Stimulated activated CD4-positive, alpha-beta T cell treated with anti-CD3 and anti-CD28 coated beads, Interleukin-4, amount 100 ng/mL, for 48 hours (primary cell): ENCODE measurements at places on chromosomes 5 and 9.

GRCh38 chr9:70000469-70000868, 43.2 kb upstream of the MAMDC2 start:
- no peak for DNase-seq

DNA sequence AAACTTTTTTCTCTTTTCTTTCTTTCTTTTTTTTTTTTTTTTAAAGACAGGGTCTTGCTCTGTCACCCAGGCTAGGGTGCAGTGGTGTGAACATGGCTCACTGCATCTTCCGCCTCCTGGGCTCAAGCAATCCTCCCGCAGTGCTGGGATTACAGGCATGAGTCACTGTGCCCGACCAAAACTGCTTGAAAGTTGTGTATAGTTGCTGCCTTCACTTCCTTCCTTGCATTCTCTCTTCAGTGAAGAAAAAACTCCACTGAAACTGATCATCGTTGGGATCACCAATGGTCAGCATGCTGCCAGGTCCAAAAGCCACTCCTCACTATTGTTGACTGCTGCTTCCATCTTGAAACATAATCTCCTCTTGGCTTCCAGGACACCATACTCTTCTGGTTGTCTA, 66.6 kb upstream of the CTNNA1 start:
- no peak for DNase-seq

DNA sequence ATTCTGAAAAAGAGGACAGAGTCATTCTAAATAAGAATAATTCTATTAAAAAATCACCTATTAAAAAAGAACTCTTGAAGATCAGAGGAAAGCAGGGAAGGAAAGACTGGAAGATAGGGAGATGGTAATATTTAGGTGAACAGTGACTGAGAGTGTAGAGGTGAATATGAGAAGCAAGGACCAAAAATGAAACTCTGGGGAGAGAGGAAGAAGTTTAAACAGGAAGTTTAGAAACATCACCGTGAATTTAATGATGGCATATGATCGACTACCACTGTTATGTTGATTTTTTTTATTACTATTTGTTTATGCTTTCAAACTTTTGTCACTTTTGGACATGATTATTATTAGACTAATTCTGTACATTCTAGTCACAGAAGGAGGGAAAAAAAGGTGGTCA, 1.7 kb upstream of the SPINK6 start:
- no peak for DNase-seq

DNA sequence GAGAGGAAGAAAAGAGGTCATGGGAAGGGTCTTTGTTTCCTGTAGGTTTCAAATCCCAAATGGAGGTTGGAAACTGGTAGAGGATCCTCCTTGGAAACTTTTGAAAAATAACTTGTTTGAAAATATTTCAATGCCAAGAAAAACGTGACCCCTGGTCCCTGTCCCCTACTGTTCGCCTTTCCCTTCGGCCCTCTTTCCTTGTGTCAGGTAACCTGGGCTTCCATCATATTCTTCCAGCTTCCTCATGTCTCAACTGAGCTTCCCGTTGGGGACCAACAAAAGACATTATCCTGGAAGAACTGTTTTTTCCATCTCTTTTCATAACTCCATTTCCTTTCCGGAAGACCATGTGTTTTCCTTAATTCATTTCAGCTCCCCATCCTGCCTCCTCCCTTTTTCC, 266.8 kb upstream of the ANKRD55 start:
- DNase-seq = no peak

DNA sequence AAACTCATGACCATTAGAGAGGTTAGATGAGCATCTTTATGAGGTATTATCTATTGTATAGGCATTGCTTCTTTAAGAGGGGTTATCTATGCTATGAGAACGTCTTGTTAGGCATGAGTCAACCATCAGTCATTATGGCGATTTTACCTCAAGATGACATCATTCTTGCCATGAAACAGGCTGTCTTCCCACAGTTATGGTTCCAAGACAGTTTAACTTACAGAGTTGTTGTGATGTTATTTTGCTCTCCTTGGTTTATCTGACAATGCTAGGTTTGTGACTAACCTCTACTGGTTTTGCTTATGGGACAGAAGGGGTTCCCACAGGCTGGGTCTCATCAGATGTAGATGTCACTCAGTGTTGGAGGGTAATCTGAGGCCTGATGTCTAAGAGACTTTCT, 1864.7 kb upstream of the ACO1 start:
- DNase-seq = no peak

DNA sequence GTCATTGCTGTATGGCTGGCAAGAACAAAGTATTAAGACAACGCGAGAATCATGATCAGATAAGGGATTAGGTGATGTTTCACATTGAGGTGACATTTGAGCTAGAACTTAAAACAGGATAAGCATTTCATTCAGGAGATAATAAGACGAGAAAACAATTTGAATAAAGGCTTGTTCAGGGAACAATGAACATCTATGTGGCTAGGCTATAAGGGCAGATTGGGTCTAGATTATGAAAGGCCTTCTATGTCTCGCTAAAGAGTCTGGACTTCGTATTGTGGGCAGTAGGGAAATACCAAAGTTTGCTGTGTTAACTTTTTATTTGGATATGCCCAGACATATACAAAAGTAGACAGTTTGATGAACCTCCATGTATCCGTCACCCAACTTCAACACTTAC, 6.9 kb downstream of the MRPL22 start:
- no peak for DNase-seq

GRCh38 chr9:130172858-130173665, 858 bp downstream of the NCS1 start:
- peak; percentile 23 for DNase-seq

GRCh38 chr9:98385751-98386150, 130.3 kb upstream of the TBC1D2 start:
- no peak for DNase-seq

GRCh38 chr5:111927191-111927590, 170.2 kb upstream of the NREP start:
- DNase-seq = no peak

GRCh38 chr9:81844131-81844567, 84.1 kb upstream of the SPATA31D4 start:
- no peak for DNase-seq

- DNase-seq = no peak
Observed at GRCh38 chr9:136187683-136188586, 17.0 kb downstream of the LHX3 start.

DNA sequence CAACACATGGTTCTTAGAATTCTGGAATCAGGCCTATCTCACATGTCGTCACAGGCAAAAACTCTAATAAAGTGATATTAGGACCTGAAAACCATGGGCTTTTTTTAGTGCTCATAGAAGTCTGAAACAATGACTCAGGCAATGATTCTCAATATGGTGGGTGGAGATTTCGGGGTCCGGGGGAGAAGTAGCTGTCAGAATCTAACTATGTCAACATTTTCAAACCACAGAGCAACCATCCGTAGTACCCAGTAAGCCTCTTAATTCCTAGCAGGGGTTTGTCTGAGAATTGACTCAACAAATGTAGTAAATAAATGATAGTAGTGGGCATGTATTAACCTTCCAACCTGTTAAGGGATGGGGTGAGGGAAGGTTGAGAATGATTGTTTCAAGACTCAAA, 2.6 kb downstream of the AMACR start:
- no peak for DNase-seq

DNA sequence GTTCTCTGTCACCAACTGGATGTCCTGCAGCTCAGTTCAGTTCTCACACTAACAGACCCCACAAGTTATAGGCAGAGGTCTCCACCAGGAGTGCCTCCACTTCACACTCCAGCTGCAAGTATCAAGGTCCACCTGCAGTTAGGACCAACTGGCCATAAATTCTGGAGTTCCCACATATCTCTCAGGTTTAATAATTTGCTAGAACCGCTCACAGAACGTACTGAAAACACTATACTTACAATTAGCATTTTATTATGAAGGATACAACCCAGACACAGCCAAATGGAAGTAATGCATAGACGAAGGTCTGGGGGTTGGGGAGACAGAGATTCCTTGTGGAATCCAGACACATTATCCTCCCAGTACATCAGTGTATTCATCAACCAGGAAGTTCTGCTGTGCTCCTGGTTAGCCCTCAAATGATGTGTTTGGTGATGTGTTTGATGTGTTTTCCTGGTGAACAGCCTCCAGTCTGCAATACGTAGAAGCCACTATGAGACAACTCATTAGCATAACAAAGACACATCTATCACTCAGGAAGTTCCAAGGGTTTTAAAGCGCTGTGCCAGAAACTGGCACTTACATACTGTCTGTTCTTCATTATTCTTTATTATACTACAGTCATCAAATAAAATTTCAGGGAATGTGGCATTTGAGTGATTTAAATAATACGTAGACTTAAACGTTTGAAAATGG, 25.4 kb downstream of the OGN start:
- no peak for DNase-seq

- no peak for DNase-seq
Observed at GRCh38 chr5:141570655-141571054, 48.1 kb downstream of the DIAPH1 start.

- no peak for DNase-seq
Observed at GRCh38 chr5:40121236-40121635, 558.5 kb upstream of the PTGER4 start.

DNA sequence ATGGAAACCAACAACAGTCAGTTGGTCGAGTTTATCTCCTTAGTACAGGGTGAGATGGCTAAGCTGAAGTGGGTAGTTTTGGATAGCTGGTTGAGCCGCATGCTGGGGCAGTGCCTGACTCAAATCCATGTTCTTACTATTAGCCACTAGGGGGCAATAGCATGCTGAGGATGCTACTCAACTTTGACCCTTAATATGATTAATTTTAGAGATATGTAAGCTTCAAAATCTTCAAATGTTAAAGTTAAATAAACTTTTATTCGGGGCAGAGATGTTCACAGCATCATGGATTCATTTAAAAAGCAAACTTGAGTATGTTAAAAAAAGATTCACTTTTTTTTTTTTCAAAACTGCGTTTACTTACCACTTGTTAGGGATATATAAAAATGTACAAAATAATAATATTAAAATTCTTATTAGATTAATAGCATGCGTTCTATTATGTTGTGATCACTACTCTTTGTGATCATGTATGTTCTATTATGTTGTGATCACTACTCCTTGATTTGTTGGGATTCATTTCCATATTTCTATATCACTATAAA, 57.0 kb downstream of the C9orf153 start:
- no peak for DNase-seq

DNA sequence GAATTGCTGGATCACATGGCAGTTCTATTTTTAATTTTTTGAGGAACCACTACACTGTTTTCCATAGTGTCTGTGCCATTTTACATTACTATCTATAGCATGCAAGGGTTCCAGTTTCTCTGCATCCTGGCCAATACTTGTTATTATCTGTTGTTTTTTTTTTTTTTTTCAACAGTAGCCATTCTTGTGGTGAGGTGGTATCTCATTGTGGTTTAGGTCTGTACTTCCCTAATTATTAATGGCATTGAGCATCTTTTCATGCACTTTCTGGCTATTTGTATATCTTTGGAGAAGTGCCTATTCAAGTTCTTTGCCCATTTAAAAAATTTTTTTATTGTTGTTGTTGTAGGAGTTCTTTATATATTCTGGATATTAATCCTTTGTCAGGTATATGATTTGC, 97.7 kb downstream of the GDNF start:
- no peak for DNase-seq

GRCh38 chr5:1543398-1544293, 19.9 kb upstream of the LPCAT1 start:
- no peak for DNase-seq

- DNase-seq = no peak
Observed at GRCh38 chr9:104794070-104794469, 30.1 kb downstream of the NIPSNAP3B start.

DNA sequence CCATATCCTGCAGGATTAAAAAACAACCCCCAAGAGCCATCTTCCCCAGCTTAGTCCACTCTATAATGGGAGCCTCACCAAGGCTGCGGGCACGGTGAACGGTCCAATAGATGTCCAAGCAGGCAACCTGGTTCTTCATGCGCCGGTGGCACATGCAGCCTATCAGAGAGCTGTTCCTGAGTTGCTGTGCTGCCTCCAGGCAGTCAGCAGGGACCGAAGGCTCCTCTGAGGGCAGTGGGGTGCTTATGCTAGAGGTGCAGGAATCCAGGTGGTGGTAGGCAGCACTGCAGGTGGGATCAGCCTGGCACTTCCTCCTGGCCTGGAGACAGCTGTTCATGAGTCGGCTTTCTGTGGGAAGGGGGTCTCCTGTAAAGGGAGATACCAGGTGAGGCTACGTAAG, 10.2 kb downstream of the GFRA3 start:
- no peak for DNase-seq

DNA sequence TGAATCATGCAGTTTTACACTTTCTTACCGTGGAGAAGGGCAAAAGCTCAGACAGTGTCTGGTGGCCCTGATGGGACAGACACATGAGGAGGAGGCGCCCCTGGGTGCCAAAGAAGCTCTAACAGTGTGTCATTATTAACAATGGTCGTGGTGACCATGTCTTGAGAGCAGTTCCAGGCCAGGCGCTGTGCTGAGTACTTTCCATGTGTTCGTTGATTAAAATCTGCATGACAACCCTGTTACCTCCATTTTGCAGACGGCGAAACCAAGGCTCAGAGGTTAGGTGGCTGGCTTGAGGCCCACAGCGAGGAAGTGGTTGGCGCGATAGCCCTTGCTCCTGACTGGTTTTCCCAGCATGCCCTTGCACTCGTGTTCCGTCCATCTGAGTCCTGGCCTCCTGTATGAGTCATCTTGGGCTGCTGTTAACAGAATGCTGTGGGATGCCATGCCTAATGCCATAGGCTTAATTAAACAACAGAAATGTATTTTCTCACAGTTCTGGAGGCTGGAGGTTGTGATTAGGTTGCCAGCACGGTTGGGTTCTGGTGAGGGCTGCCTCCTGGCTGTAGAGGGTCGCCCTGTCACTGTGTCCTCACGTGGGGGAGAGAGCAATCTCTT, 92.0 kb downstream of the AMBP start:
- DNase-seq = no peak

DNA sequence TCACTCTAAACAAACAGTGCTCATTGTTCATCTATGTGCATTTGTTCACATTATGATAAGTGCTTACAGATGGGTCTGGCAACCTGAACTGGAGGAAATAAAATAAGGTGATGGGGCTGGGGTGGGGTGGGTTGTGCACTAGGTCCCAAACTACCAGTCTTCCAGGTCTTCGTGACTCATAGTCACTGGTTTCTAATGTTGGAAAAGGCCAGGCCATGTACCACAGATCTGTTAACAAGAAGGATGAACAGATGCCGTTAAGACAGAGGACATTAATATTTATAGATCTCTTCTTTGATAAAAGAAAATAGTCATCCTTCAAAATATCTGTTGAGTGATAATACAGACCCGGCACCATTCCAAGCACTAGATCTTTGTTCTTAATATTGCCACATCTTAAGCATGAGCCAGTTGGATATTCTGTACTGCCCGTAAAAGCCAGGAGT, 71.4 kb upstream of the STARD4 start:
- DNase-seq = no peak

DNA sequence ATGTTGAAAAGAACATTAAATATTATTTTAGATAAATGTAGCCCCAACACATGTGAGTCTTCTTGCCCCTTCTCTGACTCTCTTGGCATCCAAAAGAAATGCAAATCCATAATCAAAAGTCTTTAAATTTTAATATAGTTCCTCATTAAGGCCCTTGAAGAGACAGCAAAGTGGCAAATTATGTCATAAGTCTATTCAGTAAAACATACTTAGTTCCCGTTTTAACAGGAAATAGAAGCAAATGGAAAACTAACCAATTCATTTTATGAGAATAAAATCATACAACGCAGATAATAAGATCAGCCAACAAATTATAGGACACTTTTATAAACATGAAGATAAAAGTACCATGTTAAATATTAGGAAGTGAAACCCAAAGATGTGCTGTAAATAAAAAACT, 20.1 kb upstream of the IFNB1 start:
- no peak for DNase-seq
